ELR (cell line): ENCODE measurements at places on chromosomes 12 and 14.

DNA sequence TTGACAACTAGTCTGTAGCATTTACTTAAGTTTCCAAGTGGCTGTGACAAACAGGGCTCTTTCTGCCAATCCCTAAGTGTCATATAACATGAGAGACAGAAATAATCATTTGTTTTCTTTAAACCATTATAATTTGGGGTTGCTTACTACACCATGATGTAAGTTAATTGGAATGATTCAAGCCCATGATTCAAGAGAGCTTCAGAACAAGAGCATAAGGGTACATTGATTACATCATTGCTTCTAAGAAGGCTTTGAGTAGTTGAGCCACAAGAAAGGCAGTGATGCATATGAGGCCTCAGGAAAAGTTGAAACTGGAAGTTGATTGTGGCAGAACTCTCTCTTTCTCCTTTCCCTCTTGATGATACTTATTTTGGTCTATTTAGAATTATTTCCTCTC, 444.0 kb downstream of the CCER1 start:
- peak; percentile 61 for DNase-seq

GRCh38 chr12:76144245-76144549, 59.7 kb upstream of the NAP1L1 start:
- peak; percentile 47 for DNase-seq

GRCh38 chr14:60878536-60878935, 102.3 kb downstream of the TRMT5 start:
- no peak for DNase-seq

DNA sequence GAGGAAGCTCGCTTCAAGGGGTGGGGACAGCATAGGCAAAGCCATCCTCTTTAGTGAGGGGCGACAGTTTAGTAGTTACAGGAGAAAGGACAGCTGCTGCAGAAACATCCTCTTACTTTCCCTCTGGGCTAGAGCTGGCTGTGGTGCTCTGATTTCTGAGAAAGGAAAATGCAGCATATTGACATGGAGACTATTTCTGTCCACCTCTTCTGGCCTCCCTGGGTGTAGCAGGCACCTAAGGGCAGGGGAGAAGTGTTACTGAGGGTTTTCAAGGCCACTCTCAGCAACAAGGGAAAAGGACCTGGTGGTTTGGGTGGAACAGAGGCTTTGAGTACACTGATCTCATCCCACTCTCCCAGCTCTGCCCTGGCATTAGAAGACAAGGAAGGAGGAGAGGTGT, 40.0 kb upstream of the CTDSP2 start:
- no peak for DNase-seq

- no peak for DNase-seq
Observed at GRCh38 chr14:75570797-75571196, 7.6 kb upstream of the FLVCR2 start.

DNA sequence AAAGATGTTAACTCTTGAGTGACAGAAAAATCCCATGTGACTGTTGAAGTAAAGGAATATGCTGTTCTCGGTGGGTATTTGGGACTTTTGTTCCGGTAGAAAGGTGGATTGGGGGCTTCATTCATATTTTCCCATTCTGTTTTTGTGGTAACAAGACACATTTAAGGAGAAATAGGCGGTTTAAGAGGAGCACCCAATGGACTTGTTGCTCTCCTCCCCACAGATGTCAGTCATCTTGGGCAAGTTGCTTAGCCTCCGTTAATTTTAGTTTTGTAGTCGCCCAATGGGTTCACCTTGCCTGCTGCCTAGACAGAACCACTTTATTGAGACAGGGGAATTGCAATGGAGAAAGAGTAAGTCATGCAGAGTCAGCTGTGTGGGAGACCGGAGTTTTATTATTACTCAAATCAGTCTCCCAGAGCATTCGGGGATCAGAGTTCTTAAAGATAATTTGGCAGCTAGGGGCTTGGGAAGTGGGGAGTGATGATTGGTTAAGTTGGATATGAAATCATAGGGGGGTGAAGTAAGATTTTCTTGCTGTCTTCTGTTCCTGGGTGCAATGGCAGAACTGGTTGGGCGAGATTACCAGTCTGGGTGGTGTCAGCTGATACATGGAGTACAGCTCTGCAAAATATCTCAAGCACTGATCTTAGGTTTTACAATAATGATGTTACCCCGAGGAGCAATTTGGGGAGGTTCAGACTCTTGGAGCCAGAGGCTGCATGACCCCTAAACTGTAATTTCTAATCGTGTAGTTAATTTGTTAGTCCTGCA, 50.3 kb downstream of the SLC38A1 start:
- no peak for DNase-seq

DNA sequence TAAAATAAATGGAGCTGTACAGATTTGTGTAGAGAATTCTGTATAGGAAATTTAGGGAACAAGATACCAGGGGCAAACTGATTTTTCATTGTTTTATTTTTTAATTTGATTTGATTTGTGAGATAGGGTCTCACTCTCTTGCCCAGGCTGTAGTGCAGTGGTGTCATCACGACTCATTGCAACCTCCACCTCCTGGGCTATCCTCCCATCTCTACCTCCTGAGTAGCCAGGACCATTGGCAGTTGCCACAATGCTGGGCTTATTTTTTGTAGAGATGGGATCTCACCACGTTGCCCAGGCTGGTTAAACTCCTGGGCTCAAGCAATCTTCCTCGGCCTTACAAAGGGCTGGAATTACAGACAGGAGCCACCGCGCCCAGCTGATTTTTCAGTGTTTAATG, 18.0 kb upstream of the TBK1 start:
- peak; percentile 15 for DNase-seq

DNA sequence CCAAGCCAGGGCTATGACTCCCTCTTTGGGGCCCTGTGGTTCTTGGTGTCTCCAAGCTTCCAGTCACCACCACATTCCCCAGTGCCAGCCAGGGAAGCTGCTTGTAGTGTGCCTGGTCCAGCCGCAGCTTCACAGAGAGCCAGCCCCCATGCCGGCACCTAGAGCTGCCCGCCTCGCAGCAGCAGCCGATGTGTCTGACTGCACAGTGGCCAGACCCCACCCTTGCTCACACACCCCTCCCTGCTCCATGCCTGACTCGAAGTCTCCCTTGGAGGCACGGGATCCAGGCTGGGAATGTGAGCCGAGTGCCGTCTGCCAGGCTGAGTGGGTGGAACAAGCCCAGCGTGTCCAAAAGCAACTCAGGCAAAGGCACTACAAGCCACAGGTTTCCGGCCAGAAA, 123.3 kb upstream of the SFSWAP start:
- DNase-seq, result no peak

DNA sequence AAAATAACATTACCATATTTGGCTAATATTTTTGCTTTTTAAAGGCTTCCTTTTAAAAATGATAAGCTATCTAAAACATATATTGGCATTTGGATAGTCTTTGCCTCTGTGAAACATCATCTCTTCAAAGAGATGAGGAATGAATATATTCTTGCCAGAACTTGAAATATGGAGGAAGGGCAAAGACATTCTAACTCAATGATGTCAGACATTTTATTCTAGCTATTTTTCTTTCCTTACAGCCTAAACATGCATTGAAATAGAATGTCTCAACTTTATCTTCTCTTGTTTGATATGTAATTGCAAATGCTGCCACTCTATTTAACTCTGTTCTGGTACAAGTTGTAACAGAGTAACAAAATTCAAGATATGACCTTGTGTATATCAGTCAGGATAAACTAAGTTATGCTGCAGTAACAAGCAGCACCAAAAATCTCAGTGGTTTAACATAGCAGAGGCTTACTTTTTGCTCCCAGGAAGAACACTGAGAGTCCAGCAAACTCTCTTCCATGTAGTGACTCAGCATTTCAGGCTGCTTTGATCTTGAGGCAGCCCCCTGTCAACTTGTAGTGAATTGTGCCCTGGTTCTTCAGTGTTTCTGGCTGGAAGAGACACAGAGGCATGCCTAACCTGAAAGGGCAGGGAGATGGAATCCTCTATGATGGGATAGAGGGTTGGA, 11.0 kb downstream of the IRAK3 start:
- DNase-seq, result no peak

- DNase-seq, result no peak
Observed at GRCh38 chr14:69828354-69828753, 31.3 kb upstream of the SLC10A1 start.

DNA sequence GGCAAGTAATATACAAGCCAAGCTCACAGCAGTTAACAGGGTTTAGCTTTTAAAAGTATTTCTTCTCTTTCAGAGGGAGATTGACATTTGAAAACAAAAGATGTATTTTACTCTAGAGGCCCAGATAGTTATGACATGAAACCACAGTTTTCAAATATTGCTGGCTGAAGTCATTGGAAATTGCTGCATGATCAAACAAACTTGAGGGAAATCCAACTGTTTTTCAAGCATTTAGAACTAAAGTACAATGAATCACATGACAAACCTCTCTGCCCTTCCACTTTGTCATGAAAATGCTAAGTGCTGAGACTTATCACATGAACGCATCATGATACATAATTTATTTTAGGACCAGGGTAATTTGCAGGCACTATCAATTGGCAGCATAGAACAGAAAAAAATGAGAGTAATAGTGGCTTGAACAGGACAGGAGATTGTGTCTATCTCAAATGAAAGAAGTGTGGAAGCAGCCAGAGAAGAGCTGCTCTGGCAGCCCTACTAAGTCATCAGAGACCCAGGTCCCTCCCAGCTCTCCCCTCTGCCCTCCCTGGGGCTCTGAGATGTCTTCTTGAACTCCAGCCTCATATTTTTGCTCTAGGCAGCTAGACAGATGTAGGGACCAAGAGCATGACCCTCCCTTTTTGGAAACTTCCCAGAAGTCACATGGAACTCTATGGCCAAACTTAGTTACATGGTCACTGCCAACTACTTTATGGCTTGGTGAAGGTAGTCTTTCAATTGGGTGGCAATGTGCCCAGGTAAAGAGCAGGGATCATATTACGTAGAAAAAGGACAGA, 90.1 kb upstream of the PELI2 start:
- no peak for DNase-seq

DNA sequence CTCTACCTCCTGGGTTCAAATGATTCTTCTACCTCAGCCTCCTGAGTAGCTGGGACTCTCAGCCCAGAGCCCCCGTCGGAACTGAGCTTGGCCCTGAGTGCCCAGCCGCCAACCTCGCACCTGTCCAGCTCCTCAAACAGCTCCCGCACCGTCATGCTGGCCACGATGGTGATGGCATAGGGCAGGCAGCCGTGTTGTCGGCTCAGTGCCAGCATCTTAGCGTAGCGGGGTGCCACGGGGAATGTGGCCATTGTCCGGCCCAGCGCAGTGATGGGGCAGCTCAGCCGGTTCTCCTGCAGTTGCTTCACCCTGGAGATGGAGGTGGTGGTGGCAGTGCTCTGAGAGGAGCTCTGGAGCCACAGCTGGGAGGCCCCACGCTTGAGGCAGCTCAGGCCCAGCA, 32.4 kb downstream of the DHX37 start:
- DNase-seq, result no peak

- no peak for DNase-seq
Observed at GRCh38 chr12:87142342-87142741, 886.2 kb upstream of the MGAT4C start.

GRCh38 chr12:57134949-57135348, 6.7 kb downstream of the LRP1 start:
- no peak for DNase-seq

DNA sequence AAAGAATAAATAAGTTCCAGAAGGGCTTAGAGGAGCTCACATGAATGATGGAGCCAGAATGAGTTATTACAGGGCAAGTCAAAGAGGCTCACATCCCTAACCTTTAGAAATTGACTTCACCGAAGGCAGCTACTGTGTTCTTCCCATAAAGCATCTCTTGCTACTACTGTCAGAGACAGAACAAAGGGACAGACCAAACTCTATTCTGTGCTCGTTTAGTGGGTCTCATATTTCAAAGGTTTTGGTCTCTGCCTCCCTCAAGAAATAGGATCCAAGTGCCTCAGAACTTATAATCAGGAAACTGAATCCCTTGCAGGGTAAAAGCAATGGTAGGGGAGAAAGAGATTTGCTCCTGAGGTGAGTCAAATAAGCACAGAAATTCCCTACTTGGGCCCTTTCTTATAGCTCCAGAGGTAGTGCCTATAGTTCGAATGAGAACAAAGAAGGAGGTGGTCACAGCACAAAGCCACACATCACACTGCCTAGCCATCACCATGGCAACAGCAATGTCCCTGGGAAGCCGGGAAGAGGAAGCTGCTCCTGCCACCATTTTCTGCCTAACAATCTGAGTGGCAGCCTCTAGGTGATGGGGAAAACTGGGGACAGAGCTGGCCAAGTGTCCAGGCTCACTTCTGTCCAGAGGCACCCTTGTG, 294.9 kb downstream of the FOXN3 start:
- DNase-seq, result no peak

DNA sequence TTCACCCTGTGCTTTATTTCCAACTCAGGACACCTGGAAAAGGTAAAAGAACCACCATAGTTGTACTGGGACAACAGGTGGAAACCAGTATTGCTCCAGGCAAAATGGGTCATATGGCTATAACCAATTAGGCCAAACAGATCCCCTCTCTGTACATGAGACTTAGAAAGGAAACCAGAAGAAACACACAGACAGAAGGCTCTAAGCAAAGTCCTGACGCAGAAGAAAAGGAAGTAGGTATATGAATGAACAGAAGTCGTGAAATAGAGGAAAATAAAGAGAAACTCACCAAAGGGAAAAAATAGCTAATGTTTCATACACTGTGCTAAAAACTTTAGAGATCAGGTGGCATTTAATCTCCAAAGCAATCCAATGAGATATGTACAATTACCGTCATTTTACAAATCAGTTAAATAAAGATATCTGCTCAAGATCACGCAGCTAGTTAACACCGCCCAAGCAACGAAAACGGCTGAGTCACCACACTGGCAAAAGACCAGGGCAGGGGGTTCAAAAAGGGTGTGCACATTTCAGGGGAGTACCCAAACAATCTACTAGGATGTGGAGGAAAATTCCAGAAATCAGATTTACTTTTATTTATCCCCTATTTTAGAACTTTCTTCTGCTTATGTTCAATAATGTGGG, 82.3 kb downstream of the ITPR2 start:
- no peak for DNase-seq

GRCh38 chr14:99616832-99617800, 13.1 kb upstream of the CCDC85C start:
- DNase-seq, result no peak

DNA sequence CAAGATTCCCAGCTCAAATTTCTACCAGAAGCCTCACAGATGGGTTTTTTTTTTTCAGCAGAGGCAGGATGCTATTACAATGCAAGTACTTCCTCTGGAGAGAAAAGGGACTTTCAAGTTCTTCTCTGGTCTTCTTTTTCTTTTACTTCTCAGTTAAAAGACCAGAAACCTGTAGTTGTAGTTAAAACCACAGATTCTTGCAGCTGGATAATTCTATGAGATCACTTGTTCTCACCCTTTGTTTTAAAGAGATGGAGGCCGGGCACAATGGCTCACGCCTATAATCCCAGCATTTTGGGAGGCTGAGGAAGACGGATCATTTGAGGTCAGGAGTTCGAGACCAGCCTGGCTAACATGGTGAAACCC, 47.6 kb upstream of the OVCH1 start:
- DNase-seq, result no peak

GRCh38 chr14:64774272-64774671, 70.0 kb downstream of the PLEKHG3 start:
- no peak for DNase-seq
